ENCODE measurements at places on chromosomes 2 and 18.

GRCh38 chr2:112939425-112939824, 28.5 kb downstream of the IL37 start:
- no peak for DNase-seq

DNA sequence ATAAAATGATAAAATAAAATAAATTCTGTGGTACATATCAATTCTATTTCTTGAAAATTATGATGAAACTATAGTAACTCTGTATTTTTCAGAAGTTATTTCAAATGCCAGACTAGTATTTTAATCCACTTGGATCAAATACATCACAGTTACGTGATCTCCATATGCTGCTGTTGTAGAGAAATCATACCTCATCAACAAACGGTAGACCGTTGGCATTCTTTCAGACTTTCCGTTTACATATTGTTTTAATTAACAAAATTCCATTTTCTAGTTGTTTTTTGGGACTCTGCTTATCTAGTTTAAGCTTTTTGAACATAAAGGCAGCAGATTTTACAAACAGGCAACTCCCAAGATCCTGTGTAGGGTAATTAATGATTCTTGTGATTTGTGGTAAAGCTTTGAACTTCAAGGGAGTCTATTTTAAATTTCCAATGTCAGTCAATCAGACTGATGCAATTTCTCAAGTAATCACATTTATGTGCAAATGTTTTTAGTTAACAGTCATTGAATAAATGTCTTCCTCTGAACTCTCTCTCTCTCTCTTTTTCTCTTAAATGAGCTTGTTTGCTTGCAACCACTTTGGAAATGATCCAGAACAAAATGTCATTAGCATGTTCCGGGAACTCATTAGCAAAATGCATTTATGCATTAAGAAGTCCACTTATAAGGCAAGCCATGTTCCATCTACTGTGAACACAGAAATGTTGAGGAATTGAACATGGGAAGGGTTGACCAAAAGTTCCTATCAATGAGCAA, 31.8 kb downstream of the NYAP2 start:
- no peak for DNase-seq

DNA sequence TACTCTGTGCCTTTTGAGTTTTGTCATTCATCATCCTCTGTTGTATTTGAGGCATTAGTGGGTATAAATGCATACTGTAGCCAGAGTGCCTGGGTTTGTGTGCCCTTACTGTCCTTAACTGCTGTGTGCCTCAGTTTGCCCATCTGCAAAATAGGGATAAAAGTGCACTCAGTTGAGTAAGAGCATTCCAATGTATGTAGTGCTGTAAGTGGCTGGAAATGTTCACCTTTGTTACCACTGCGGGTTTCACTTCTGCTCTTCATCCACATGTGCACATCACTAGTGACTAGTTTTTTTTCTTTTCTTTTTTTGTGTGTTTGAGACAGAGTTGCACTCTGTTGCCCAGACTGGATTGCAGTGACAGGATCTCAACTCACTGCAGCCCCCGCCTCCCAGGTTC, 39.9 kb downstream of the PLEKHB2 start:
- DNase-seq: no peak

- DNase-seq: no peak
These were observed 29.0 kb downstream of the LGALSL start for GRCh38 chr2:64482765-64483504.

DNA sequence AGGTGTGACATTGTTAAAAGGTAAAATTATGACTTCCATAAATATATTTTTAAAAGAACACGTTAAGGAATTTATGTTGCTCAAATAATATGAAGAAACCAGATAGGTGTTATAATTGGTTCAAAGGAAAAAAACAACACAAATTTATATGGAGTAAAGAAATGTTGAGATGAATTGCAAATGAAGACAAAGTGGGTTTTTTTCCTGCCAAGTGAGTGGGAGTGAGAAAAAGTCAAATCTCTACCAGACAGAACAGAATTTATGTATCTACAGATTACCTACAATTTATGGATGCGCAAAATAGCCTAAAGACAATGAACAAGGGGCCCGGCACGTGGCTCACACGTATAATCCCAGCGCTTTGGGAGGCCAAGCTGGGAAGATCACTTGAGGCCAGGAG, 159.7 kb upstream of the SLC1A4 start:
- no peak for DNase-seq

Measured in common myeloid progenitor, CD34-positive (primary cell).